ENCODE measurements at places on chromosomes 12 and 14.

DNA sequence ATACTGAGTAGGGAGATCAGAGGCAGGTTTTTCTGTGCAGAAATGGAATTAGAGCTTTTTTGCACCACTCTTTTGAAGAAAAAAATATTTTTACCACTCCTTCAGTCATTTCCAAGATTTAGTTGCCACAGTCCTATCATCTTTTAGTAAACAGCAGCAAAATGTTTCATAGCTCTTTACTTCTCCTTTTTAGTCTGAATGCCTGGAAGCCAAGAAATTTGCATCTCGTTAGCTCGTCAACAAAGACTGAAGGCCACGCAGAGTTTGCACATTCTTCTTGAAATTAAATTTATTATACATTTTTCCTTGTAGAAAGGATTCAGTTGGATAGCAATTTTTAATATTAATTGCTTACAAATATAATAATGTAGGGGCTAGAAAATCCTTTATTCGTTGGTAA, 544.5 kb upstream of the ATP2B1 start:
- DNase-seq, result no peak

GRCh38 chr14:75559045-75559444, 19.4 kb upstream of the FLVCR2 start:
- no peak for DNase-seq

- DNase-seq, result no peak
Measured at GRCh38 chr14:95388699-95389098, 69.0 kb upstream of the CLMN start.

DNA sequence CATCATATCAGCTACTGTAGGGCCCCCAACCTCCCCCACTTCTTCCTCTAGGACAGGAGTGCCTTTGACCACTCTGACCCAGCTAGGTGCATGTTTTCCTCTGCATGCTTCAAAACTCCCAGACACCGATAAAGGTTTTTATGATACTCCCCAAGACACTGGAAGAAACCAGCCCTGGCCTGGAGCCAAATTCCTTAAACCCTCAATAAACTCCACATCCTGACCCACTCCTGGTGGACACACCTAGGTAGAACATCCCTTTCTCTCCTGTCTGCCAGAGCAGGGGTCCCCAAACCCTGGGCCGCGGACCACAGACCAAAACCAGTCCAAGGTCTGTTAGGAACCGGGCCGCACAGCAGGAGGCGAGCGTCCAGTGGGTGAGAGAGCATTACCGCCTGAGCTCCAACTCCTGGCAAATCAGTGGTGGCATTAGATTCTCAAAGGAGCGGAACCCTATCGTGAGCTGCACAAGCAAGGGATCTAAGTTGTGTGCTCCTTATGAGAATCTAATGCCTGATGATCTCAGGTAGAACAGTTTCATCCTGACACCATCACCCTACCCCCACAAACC, 49.6 kb downstream of the NT5DC3 start:
- no peak for DNase-seq

DNA sequence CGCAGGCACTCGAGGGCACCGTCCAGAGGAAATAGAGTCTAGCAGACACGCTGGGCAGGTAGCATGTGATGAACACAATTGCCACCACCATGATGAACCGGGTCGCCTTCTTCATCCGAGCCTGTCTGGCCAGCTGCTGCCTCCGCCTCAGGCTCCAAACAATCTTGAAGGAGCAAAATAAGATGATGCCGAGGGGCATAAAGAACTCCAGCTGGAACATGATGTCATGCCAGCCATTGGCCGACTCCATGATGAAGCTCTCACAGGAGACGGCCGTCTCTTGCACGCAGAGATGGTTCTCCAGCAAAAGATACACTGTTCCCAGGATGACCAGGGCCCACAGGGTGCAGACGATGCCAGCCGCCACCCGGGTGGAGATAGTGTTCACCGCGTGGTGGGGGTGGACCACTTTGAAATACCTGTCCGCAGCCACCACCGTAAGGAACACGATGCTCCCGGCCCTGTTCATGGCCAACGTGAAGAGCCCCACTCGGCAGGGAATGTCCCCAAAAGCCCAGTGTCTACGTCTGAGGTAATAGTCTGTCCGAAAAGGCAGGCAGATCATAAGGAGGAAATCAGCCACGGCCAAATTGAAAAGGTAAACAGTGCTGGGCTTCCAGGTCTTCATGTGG, 945 bp downstream of the HCAR1 start:
- DNase-seq, result no peak

DNA sequence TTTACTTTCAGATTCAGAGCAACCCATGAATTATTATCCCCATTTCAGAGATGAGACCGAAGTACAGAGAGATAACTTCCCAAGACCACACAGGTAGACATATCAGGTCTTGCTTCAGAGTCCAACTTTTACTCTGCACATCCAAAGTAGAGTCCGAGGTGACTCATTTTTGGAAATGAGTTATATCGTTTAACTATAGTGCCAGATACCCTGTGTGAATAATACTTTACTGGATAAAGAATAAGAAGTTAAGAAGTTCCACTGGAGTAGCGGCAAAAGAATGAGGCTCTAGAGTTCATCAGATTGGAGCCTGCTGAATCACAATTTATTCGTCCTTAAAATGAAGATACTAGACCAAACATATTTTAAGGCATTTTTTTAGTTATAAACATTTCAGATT, 124.7 kb downstream of the EPS8 start:
- no peak for DNase-seq

GRCh38 chr12:82955043-82955442, 268.3 kb downstream of the TMTC2 start:
- no peak for DNase-seq

DNA sequence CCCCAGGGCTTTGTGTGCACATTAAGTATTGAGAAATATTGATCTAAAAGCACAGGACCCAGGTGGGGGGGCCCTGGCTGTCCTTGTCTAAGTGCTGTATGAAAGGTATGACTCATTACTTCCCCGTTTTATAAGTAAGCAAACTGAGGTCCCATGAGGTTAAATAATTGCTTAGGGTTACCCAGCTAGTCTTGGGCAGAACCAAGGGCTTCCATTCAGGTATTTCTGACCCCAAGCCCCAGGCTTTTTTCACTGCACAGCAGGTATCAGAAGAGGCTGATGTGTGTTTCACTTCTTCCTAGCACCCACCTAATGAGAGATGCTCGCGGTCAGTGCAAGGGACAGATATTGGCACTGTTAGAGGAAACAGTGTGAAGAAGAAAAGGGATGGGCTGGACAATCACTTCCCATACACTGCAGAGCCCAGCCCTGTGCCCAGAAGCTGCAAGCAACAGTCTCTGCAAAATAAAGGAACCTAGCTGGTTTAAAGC, 4.7 kb upstream of the TC2N start:
- peak; percentile 40 for DNase-seq

GRCh38 chr14:99916091-99916383, 122.8 kb downstream of the EML1 start:
- no peak for DNase-seq

DNA sequence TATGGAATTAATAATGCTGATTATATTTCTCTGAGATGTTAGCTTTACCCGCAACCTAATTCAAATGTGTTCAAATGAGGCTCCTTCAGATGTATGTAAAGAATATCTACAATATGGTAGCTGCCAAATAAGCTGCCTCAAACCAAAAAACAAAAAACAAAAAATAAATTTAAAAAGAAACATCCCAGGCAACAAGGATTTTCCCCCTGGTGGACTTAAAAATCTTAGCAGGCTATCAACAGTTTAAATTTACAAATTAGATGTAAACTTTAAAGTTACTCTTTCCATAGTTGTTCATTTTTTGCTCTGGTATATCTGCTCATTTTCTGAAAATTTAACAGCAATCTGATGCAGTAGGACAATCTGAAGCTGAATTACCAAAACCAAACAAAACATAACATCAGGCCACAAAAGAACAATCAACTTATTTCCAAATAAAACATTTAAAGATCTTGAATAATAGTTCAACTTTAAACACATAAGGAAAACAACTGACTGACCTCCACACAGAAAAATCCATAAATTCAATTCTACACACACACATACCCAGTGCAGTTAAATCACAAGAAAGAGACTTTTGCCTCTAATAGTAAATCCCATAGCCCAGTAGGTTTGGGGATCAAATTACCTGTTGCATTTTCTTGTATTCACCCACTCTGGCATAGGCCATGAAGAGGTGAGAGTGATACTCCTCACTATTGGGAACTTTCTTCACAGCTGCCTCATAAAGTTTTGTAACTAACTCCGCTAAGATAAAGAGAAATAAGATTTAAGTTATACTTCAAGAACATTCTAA, 21.3 kb downstream of the NAA25 start:
- no peak for DNase-seq
